ENCODE measurements at places on chromosomes 5 and 9.

DNA sequence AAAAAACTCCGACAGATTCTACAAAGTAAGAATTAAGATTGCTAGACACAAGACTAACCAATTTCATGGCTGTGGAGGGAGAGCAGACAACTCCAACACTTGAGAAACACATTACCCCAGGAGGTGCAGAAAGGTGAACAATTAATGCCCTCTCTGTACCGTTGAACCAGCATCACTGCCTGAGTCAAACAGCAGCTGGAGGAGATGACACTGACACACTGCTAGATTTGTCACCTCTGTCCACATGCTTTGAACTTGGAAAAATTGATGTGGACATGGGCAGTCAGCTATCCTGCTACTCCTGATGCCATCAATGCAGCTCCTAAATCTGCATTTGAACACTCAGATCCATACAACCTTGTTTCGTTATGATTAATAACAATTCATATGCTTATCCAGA lies 51.7 kb downstream of the GPBP1 start:
- no peak for DNase-seq

GRCh38 chr9:77680581-77680980 lies 32.5 kb upstream of the GNA14 start:
- peak; percentile 4 for DNase-seq

- DNase-seq, result no peak
Observed at GRCh38 chr9:82128011-82128696, 139.6 kb downstream of the SPATA31D1 start.

GRCh38 chr9:76459694-76460635 lies 983 bp downstream of the GCNT1 start:
- peak; percentile 32 for DNase-seq

GRCh38 chr9:85610074-85610860 lies 131.5 kb downstream of the AGTPBP1 start:
- DNase-seq, result peak; percentile 60

GRCh38 chr9:123696476-123696875 lies 233.4 kb downstream of the DENND1A start:
- DNase-seq, result no peak

DNA sequence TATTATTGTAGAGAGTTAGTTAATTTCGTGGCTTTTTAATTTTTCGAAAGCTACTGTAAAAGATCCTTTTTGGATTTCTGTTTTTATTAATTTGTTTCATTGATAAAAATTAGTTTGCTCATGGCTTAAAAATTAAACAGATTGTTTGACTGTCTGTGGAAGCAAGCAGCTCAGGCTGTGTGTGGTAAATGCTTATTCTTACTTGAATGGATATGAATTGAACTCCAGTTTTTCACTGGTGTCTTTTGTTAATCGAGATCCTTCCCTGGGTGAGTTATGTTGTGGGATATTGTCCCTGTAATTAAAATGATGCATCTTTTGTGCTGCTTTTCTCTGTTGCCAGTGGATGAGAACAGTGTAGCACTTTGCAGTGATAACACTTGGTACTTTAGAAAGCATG lies 75.3 kb downstream of the PIK3R1 start:
- DNase-seq, result no peak

GRCh38 chr5:34748431-34748830 lies 90.5 kb upstream of the TTC23L start:
- no peak for DNase-seq

GRCh38 chr5:62922191-62922590 lies 343.6 kb downstream of the LRRC70 start:
- no peak for DNase-seq

- DNase-seq, result no peak
Observed at GRCh38 chr9:126297661-126298060, 29.0 kb upstream of the MVB12B start.

- no peak for DNase-seq
Observed at GRCh38 chr9:133461975-133462374, 2.2 kb downstream of the CACFD1 start.
